Activated CD4-positive, alpha-beta memory T cell treated with anti-CD3 and anti-CD28 coated beads for 36 hours (primary cell): ENCODE measurements at places on chromosomes 16 and 17. TPM values are rescaled to one million over a fixed set of nuclear protein-coding genes. Genes with fewer than 3 reads are reported as not detected.
A peak's percentile ranks its signal among the peaks of the same experiment; 100 is the strongest.

LMF1 gene
- total RNA-seq = 15.4 TPM

CYB5B gene
- 147 TPM for total RNA-seq

MYH2 gene
- not detected for total RNA-seq

DNA sequence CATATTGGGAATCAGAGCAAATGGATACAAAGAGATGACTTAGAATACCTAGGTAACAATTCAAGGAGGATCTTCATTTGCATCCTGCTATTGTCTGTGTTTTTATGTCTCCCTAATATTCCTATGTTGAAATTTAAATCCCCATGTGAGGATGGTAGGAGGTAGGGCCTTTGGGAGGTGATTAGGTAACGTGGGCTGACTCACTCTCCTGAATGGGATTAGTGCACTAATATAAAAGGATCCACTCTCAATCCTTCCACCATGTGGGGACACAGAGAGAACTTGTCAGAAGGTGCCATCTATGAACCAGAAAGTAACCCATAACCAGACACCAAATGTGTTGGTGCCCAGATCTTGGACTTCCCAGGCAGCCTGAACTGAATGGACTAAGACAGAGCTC is 83.4 kb downstream of the CDH8 start:
- DNase-seq = no peak
- no peaks in the 10 kb centered on the region for H3K27me3 ChIP-seq
- no peaks in the 10 kb centered on the region for H3K36me3 ChIP-seq
- H3K4me3 ChIP-seq = no peak overlapping the region
- H3K27ac ChIP-seq = no peak overlapping the region

DNA sequence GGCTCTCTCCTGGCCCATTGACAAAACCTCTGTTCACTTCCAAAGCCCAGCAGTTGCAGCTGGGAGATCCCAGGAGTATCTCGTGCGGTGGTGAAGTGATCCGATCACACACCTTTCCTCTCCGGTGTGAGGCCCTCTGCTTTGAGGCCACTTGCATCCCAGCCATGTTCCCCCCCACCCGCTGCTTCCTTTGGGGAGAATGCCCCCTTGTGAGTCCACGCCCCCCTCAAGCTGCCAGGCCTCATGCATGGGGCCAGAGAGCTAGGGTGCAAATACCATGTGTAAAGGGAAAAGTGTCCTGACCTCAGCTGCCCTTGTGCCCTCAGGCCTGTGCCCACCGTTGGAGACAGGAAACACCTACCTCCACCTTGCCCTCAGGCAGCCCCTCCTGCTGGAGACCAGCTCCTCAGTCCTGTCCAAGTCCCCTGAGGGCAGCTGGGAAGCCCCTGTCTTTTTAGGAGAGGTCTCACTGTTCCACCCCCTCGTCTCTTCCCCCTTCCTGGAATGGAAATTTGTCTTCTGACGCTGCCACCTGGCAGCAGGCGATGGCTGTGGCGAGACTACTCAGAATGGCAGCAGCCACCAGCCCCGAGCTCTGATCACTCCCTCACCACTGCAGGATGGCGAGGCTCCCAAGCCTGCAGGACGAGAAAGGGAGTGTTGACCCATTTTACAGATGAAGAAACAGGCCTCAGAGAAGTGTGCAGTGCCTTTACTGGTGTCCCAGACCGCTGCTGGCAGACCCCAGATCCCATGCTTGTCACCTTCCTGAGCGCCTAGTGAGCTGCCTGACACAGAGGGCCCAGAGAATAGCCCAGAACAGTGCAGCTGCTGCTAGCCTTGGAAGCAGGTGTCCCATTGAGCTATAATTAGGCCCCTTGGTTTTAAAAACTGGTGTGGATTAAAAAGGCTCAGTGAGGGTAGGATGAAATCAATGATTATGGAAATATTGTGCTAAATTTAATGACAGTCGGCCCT is 120.6 kb upstream of the CACNG5 start:
- H3K4me3 ChIP-seq = no peak overlapping the region
- peak overlapping the region; percentile 64 for H3K27ac ChIP-seq
- peaks cover 26% of the 10 kb centered on the region for H3K4me1 ChIP-seq
- no peak for DNase-seq

GRCh38 chr16:12150600-12150999 is 174.1 kb downstream of the SNX29 start:
- no peaks in the 10 kb centered on the region for H3K4me1 ChIP-seq
- no peaks in the 10 kb centered on the region for H3K27me3 ChIP-seq
- DNase-seq = no peak
- no peak overlapping the region for H3K4me3 ChIP-seq
- H3K36me3 ChIP-seq = peaks cover 6% of the 10 kb centered on the region

- no peak overlapping the region for H3K4me3 ChIP-seq
- H3K27ac ChIP-seq = no peak overlapping the region
- H3K36me3 ChIP-seq = no peaks in the 10 kb centered on the region
These were observed 279.0 kb downstream of the MRTFB start for GRCh38 chr16:14350081-14350480.
